ENCODE measurements at places on chromosomes 5 and 9.

- no peak for DNase-seq
These were observed 102.5 kb downstream of the TLE4 start for GRCh38 chr9:79674052-79674777.

DNA sequence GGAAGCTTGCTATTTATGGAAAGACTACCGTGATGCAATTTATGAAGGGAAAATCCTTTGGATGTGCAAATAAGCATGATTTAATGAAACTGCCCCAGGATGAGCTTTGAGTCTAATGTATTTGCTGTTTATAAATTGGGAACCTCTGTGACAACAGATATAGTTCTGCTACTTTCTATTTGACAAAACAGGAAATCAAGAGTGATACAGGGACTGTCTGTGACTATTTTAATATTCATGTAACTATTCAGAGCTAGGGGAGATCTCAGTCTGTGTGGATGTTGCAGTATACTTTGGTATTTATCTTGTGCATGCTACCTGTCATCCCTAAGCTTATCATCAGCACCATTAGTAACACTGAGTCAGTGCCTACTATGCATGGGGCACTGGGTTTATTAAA lies 132.1 kb downstream of the PDZD2 start:
- DNase-seq, result no peak

GRCh38 chr5:160802592-160802991 lies 49.4 kb downstream of the ATP10B start:
- DNase-seq, result no peak

DNA sequence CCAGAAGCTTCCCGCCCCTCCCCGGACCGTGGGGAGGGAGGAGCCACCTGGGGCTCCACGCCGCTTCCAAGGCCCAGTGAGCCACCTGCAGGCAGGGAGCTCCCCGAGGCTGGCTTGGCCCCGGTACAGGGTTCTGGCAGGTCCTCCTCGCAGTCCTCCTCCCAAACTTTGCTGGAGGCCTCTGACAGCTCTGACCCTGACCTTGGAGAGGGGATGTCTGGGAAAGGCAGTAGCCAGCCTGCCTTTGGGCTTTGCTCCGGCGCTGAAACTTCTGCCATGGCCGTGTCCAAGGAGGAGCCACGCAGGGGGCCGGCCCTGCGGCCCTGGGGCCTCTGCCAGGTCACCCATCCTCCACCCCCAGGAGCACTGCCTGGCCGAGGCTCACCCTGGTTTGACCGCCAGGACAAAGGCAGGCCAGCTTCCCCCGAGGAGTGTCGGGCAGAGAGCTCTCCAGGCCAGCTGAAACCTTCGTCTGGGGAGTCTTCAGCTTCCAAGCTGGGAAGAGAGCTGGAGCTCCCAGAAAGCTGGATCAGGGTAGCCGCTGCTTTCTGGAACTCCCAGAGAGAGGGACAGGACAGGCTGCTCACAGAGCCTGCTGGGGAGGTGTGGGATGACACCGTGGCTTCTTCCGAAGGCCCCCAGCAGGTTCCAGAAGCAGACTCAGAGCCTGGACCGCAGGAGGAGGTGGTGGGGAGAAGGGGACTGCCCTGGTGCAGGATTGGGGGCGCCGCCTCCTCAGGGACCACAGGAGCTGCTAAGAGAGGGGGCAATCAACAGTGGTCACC lies 9.0 kb upstream of the QSOX2 start:
- no peak for DNase-seq

DNA sequence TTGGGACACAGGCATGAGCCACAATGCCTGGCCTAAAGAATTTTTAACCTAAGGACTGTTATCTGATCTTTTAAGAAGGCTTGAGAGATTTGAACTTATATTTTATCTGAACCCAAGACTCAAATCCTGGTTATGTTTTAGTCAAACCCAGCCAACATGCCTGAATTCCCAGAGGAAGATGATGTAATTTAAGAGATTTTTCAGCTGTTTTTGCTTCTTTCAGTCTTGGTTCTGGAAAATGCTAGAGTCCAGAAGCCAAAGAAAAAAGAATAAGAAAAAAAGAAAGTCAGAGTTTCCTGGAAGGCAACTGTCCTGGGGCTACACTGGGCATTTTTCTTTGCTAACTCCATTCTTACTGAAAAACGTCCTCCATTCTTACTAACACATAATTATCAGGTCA lies 85.8 kb downstream of the SNX18 start:
- DNase-seq, result no peak

DNA sequence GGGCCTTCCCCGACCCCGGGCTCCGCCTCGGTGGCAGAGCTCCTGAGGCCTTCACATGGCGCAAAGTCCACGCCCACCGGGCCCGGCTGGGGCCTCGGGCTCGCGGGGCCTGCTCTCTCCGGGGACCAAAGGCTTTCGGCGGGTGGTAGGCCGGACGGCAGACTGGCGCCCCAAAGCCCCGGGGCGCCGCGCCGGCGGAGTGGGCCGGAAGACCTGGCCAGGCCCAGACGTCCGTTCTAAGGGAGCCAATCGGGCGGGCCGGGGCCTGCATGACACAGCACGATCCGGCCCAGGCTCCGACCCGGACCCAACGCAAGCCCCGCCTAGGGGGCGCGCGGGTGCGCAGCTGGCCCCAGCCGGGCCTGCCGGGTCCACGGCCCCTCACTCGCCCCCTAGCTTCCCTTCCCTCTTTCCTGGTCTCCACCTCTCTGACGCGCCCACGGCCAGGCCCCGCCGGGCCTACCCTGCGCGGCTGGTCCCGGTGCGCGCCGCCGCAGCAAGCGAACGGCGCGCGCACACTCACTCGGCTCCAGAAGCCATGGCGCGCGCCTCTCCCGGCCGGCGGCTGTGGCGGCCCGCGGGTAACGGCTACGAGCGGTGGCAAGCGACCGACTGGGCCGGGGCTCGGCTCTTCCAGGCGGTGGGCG lies 488 bp downstream of the VCP start:
- DNase-seq, result peak; percentile 48

- no peak for DNase-seq
These were observed 182.9 kb upstream of the MAP1B start for GRCh38 chr5:71924325-71924724.

DNA sequence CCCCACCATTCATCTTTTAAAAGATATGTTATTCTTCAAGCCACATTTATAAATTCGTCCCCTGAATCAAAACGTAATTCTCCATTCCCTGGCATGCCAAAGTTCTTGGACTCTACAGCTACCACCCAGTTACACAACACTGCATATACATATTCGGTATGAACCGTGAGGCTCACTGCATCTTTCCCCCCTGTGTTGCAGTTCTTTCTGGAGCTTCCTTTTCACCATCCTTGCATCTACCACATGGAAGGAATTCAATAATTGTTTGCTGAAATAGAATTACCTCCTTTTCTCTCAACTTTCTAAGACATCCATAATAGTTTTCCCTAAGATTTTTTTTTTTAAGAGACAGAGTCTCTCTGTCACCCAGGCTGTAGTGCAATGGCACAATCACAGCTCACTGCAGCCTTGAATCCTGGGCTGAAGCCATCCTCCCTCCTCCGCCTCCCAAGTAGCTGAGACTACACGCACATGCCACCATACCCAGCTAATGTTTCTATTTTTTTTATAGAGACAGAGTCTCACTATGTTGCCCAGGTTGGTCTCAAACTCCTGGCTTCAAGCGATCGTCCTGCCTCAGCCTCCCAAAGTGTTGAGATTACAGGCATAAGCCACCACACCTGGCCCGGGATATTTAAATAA lies 3.3 kb downstream of the LPAR1 start:
- no peak for DNase-seq
